A673 (cell line): ENCODE measurements at places on chromosomes 3 and 15. TPM values are rescaled to one million over a fixed set of nuclear protein-coding genes. Genes with fewer than 3 reads are reported as not detected.

DNA sequence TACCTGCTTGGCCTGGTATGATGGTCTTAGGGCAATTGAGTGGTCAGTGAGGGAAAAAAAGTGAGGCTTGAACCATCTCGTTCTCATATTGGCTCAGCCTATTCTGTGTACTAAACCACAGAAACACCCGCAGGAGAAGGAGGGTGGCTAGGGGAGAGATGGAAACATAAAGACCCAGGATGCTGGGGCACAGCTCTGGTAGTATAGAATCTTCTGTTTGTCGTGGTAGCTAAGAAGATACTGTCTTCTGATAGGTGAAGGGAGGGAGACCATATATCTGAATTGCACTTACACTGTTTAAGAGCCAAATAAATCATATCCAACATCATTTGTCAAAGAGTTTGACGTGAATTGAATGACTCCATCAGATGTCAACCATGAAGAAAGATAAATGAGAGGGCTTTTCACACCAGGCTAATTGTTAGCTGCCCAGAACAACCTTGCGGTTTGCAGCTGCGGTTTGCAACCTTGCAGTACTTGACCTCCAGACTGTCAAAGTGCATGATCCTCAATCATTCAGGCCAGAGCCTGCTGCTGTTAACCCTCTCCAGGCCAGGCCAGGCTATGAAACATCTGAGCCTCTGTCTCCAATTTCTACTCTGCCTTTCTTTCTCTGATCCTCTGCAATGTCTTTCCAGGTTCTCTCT lies 40.9 kb upstream of the PIK3R4 start:
- H3K27ac ChIP-seq: no peak overlapping the region
- H3K27me3 ChIP-seq: no peaks in the 10 kb centered on the region
- no peak for DNase-seq
- H3K4me1 ChIP-seq: peaks cover 7% of the 10 kb centered on the region
- no peaks in the 10 kb centered on the region for H3K36me3 ChIP-seq
- H3K4me3 ChIP-seq: no peak overlapping the region

GRCh38 chr3:11711876-11712275 lies 68.2 kb upstream of the VGLL4 start:
- no peaks in the 10 kb centered on the region for H3K4me1 ChIP-seq
- H3K27ac ChIP-seq: no peak overlapping the region
- H3K27me3 ChIP-seq: no peaks in the 10 kb centered on the region
- no peaks in the 10 kb centered on the region for H3K36me3 ChIP-seq

DNA sequence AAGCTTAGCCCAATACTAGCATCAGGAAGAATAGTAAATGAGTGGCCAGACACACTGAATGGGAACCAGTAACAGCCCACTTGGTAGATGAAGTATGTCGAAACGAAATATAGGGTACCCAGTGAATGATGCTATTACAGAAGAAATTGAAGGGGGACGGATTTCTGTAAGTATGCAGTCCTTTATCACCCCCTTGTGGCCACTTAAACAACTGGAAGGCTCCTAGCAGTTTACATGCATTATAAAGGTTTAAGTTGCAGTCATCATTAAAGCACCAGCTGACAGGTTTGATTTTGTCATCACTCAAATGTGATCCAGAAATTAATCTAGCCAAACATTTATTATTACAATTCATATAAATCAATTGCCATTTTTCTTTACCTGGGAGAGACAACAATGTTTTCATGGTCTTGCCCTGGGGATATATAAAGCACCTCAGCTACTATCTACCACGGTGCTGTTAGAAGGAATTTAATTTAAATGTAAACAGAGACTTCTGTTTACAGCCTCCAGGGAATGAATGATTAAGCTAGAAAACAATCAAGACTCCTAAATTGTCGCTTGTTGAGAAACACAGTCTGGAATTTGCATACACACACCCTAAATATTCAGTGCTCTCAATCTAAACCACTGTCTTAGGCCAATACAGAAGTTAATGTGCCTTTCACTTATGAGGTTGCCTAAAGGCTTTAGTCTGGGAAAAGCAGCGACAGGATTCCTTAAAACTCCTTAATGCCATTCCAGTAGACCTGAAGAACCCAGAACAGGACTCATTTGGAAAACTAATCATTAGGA lies 7.8 kb downstream of the EIF1B start:
- peaks cover 6% of the 10 kb centered on the region for H3K36me3 ChIP-seq
- peaks cover 17% of the 10 kb centered on the region for H3K4me1 ChIP-seq
- DNase-seq: peak; percentile 58
- H3K27ac ChIP-seq: no peak overlapping the region
- H3K4me3 ChIP-seq: no peak overlapping the region

DNA sequence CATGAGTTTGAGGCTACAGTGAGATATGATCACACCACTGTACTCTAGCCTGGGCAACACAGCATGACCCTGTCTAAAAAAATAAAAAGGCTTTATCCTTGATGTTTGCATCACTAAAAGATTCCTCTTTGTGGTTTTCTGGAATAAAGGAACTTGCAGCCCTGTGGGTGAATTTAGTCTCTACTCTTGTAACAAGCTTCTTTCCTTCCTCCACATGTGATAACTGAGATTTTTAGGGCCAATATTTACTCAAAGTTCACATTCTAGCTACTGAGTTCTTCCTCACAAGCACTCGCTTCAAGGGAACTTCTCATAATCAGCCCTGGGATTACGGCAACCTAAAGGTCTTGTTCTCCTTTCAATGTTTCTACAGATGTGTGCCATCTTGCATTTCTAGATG lies 24.6 kb downstream of the COMMD2 start:
- H3K27ac ChIP-seq: no peak overlapping the region
- H3K4me1 ChIP-seq: no peaks in the 10 kb centered on the region
- H3K4me3 ChIP-seq: no peak overlapping the region
- no peaks in the 10 kb centered on the region for H3K27me3 ChIP-seq
- no peaks in the 10 kb centered on the region for H3K36me3 ChIP-seq

DNA sequence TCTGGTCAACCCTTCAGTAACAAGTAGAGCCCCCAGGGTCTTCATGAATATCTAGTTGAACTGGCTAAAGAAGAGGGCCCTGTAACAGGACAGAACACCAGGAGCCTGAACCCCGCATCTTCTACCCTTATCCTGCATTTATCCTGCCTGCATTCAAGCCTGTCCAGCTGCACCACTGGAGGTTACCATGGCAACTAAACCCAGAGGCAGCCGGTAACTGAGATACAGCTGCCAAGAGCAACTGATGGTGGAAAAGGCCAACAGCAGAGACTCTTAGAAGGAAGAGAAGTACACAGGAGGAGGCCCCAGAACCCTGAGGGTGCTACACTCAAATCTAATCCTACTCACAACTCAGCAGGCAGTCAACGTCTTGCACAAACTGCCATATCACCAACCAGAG lies 3.7 kb upstream of the PRKAR2A start:
- H3K4me3 ChIP-seq: no peak overlapping the region
- peak; percentile 10 for DNase-seq
- H3K4me1 ChIP-seq: no peaks in the 10 kb centered on the region
- no peak overlapping the region for H3K27ac ChIP-seq

DNA sequence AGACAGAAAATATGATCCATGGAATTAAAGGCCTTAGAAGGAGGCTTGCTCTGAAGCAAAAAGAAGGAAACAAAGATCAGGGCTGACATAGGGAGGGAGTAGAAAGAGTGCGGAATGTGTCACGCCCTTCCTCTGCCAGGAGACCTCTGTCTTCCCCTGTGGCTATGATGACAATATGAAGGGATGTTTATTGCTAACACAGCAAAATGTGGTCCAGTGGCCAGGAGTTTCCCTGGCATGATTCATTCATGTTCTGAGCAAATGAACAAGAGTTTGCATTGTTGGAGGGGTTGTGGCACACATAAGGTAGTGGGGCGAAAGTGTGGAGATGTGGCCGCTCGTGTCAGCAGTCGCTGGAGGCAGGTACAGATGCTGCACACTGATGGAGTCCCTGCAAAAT lies 169.4 kb downstream of the SHQ1 start:
- H3K4me1 ChIP-seq: no peaks in the 10 kb centered on the region
- no peak overlapping the region for H3K27ac ChIP-seq
- no peaks in the 10 kb centered on the region for H3K27me3 ChIP-seq

DNA sequence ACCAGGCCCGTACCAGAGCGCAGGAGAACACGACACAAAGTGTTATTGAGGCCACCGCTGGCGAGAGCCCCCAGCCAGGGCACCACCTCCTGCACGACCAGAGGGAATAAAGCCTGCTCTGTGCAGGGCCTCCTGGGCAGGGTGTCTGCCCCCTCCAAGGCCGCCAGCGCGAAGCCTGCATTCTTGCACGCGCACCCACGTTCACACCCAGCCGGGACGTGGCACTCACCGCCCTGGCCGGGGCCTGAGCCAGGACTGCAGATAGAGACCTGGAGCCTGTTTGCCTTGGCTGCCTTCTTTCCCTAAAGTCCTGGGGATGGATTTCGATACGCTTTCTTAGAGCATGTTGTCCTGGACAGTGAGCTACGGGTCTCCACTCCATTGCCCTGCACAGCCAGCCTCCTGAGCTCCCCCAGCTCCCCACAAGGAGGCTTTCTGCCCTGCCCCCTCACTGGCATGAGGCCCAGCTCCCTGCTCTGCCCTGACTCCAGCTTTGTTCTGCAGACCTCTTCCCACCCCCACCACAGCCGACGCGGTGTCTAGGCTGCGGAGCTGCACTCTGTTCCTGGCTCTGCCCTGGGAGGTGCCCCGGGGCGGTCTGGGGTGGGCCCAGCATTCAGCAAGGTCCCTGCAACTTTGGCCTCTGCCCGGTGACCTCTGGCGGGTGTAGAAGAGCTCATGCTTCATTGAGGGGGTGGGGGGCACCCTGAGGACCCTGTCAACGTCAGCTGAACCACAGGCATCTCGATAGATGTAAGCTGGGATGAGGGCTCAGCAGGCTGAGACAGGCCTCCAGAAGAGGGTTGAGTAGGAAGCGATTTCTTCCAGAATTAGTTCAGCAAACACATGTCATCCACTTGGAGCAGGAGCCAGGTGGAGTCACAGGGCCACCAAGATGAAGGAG lies 145.0 kb downstream of the LRRK1 start:
- no peaks in the 10 kb centered on the region for H3K4me1 ChIP-seq
- H3K27me3 ChIP-seq: no peaks in the 10 kb centered on the region
- no peak overlapping the region for H3K4me3 ChIP-seq

- DNase-seq: peak; percentile 36
- H3K27me3 ChIP-seq: no peaks in the 10 kb centered on the region
- H3K4me1 ChIP-seq: peaks cover 64% of the 10 kb centered on the region
- no peak overlapping the region for H3K27ac ChIP-seq
- H3K4me3 ChIP-seq: no peak overlapping the region
Measured at GRCh38 chr3:160130950-160131349, 94.3 kb upstream of the C3orf80 start.

- H3K36me3 ChIP-seq: no peaks in the 10 kb centered on the region
- no peak overlapping the region for H3K27ac ChIP-seq
- peak; percentile 27 for DNase-seq
Measured at GRCh38 chr3:122609798-122610559, 32.5 kb downstream of the PARP15 start.

GRCh38 chr3:119635719-119636118 lies 24.7 kb downstream of the POPDC2 start:
- peaks cover 14% of the 10 kb centered on the region for H3K4me1 ChIP-seq
- H3K27ac ChIP-seq: no peak overlapping the region
- no peaks in the 10 kb centered on the region for H3K27me3 ChIP-seq

The CFAP100 gene
- total RNA-seq: not detected in 2 replicates

The ACP3 gene
- 13.9 and 14.6 TPM in 2 replicates for total RNA-seq

The ROBO2 gene
- 17.5 and 18.7 TPM in 2 replicates for total RNA-seq

The POMGNT2 gene
- 6.5 and 7.6 TPM in 2 replicates for total RNA-seq

The KNG1 gene
- not detected in 2 replicates for total RNA-seq

The DAZL gene
- not detected in 2 replicates for total RNA-seq

The CLDN1 gene
- 173 and 184 TPM in 2 replicates for total RNA-seq
